Fibroblast of skin of left quadriceps (primary cell): ENCODE measurements at places on chromosomes 11 and 22.

DNA sequence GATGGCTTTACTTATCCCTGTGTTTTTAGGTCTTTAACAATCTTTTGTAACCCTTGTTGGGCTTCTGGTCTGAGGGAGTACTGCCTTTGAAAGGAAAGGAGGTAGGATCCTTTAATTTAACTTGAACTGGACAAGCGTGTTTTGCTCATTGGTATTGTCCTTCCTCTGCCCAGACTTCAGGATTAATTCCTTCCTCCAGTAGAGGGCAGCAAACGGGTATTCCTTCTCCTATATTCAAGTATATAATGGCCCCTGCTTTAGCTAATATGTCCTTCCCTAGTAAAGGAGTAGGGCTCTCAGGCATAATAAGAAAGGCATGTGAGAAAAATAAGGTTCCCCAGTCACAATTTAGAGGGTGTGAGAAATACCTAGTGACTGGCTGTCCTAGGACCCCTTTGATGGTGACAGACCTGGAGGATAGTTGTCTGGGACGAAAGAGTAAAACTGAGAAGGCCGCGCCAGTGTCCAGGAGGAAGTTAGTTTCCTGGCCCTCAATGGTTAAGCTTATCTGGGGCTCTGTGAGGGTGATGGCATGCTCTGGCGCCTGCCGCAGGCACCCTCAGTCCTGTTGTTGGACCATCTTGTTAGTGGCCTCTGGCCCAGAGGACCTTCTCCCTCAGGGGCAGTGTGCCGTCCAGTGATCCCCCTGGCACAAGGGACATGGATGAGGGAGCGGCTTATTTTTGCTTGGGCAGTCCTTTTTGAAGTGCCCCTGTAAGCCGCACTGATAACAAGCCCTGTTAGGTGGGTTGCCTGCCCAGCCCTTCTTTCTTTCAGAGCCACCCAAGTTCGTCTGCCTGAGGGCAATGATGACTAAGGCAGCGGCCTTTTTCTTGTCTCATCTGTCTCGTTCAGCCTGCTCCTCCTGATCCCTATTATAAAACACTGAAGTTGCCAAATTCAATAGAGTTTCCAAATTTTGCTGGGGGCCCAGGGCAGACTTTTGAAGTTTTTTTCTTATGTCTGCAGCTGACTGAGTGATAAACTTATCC, 51.8 kb downstream of the C11orf71 start:
- peak; percentile 58 for DNase-seq

DNA sequence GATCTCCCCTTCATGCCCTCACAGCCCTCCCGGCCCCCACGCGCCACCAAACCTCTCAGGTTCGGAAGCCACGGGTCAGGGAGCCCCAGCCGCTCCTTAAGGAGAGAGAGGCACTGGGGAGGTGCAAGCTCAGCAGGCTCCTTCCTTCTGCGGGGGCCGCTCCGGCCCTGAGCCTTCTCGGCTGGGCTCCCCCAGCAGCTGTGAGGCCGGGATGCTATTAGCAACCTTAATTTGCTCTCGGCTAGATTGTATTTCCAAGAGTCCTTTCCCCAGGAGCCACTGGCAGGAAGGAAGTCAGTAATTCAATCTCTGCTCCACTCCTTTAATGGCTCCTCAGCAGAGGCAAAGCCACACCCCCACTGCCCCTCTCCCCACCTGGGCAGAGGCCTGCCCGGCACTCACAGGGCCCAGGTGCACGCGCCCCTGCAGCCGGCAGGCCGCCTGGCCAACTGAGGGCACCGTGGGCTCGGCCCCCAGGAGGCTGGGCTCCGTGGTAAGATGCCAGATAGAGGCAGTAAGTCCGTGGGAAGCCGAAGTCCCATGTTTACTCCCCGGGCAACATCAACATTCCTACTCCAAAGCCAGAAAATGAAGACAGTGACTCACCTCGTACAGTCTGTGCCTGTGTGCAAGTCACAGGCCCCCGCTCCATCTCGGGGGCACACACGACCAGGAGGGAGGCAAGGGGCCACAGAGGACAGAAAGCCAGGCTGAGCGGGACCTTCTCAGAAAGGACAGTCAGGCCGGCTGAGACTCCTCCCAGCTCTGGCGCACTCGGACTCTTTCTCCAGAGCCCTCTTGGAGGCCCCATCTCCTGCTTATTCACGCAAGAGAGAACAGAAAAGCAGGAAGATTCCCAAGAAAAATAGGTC, 5.2 kb downstream of the IGSF9B start:
- DNase-seq: no peak

GRCh38 chr11:28123151-28123581, 15.0 kb downstream of the METTL15 start:
- DNase-seq: no peak

GRCh38 chr22:39300186-39300830, 19.1 kb downstream of the RPL3 start:
- DNase-seq: no peak

DNA sequence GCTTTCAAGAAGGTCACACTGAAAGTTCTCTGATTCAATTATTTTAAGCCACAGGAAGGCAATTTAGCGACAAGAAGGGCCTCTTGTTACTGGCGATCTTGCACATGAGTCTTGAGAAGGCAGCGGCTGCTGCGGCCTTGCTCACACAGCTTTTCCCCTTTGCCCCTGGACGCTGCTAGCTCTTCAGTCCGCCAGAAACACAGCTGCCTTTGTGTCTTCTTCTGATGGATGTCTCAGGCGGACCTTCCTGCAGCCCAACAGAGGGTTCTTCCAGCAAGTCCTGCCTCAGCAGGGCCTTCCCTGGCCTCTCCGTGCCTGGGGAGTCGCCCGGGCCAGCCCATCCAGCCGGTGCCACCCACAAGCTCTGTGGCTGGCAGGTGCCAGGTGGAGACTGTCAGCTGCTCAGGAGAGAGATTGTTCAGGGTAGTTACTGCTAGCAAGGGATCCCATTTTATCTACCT, 59.4 kb downstream of the PKNOX2 start:
- no peak for DNase-seq

- DNase-seq: no peak
Observed at GRCh38 chr22:44622147-44622427, 79.9 kb upstream of the PRR5 start.

- DNase-seq: peak; percentile 27
Observed at GRCh38 chr11:83571302-83571701, 285.1 kb upstream of the CCDC90B start.
